ENCODE measurements at places on chromosomes 5 and 9.

- DNase-seq: no peak
Measured at GRCh38 chr5:119255571-119256356, 100.1 kb upstream of the TNFAIP8 start.

DNA sequence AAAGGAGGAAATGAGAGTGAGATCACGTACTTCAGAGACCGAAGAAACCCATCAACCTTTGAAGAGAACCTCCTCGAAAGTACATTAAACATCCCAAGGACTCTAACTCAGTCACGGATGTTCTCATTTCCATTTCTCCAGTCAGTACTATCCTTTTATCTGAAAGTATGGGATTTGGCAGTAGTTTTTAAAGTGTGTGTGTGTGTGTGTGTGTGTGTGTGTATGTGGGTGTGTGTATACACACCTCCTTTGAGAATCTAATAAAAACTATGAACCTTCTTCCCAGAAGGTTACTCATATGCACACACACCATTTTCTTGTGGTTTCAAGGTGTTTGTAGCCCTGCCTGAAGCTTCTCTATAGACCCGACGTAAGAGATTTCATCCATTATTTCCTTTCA lies 53.9 kb downstream of the PRDM6 start:
- DNase-seq: no peak

- no peak for DNase-seq
Measured at GRCh38 chr5:61468483-61468865, 136.4 kb downstream of the ZSWIM6 start.

DNA sequence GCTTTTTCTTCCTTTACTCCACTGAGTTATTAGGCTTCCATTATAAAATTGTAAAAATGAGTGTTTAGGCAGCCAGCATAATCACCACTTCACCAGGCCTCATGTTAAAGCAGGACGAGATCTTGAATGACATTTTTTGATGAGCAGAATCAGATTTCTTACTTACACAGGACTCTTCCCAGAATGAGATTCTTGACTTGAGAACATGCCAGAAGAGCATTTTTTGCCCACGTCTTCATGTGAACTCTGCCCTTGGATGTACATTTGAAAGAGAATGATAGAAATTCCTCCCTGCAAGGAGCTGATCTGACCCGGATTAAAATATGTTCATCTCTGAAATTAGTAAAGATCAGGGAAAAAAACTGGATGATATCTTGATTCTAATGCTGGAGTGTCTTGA lies 212.1 kb upstream of the ADRA1B start:
- DNase-seq: no peak

GRCh38 chr5:88951457-88951856 lies 68.5 kb upstream of the MEF2C start:
- DNase-seq: no peak

- peak; percentile 20 for DNase-seq
Measured at GRCh38 chr9:110048976-110049698, 158.8 kb downstream of the C9orf152 start.

GRCh38 chr5:131423056-131423455 lies 159.2 kb downstream of the CDC42SE2 start:
- DNase-seq: no peak

GRCh38 chr5:153425914-153426313 lies 64.6 kb upstream of the GRIA1 start:
- peak; percentile 9 for DNase-seq

GRCh38 chr5:177327539-177328522 lies 16.1 kb upstream of the MXD3 start:
- no peak for DNase-seq

- no peak for DNase-seq
Measured at GRCh38 chr5:45509371-45509770, 186.8 kb downstream of the HCN1 start.

GRCh38 chr5:42392917-42393316 lies 30.3 kb upstream of the GHR start:
- DNase-seq: no peak

- no peak for DNase-seq
Measured at GRCh38 chr9:72925126-72925789, 27.6 kb downstream of the ALDH1A1 start.

GRCh38 chr5:173314166-173314952 lies 13.9 kb downstream of the STC2 start:
- no peak for DNase-seq

DNA sequence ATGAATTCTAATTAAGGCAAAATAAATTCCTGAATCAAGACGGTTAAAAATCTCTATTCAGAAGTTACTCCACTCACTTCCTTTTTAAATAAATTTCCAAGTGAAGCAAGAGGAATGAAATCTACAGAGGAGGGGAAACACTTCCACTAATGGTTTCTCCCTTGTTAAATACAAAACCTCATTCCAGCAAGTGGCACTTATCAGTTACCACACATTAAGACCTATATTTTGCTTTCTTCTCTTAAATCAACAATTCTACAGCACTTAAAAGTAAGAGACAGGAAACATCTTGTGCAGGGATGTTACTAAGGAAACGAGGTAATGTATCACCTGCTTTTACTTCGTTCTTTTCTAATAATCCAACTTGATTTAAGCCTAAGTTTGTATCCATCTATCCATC lies 172.6 kb downstream of the RAPGEF6 start:
- DNase-seq: no peak

- no peak for DNase-seq
Measured at GRCh38 chr5:5353681-5354080, 68.8 kb upstream of the ICE1 start.

GRCh38 chr9:125190361-125190801 lies 778 bp upstream of the PPP6C start:
- peak; percentile 48 for DNase-seq

DNA sequence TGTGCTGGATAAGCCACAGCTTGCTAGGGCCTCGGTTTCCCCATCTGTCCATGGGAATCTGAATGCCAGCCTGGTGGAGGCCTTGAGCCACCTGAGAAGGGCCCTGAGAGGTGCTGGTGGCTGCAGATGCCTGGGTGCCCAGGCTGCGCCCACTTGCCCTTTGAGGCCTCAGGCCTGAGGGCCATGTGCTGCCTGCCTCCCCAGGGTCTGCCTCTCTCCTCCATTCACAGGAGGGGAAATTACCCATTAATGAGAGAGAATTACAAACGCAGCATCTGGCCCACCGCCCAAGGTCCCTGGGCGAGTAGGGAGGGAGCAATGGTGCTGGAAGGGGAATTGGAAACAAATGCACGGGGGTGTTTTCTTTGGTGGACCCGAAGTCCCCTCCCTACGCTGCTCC lies 59.6 kb downstream of the BARX1 start:
- no peak for DNase-seq

DNA sequence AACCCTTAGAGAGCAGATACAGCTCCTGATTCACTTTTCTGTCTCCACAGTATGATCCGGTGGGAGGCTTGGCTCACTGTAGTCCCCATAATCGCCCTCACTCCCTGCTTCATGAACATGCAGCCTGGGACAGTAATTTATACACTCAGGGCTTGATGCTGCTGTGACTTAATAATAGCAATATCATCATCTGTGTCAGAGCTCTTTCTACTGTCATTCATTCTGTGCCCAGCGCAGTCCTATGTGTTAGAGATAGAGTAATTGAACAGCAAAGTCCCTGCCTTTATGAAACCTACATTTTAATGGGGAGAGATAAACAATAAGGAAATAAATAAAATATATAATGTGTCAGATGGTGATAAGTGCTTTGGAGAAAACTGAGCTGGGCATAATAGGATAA lies 2.8 kb upstream of the HEMGN start:
- no peak for DNase-seq

- peak; percentile 25 for DNase-seq
Measured at GRCh38 chr9:92980085-92980745, 32.9 kb downstream of the FGD3 start.

DNA sequence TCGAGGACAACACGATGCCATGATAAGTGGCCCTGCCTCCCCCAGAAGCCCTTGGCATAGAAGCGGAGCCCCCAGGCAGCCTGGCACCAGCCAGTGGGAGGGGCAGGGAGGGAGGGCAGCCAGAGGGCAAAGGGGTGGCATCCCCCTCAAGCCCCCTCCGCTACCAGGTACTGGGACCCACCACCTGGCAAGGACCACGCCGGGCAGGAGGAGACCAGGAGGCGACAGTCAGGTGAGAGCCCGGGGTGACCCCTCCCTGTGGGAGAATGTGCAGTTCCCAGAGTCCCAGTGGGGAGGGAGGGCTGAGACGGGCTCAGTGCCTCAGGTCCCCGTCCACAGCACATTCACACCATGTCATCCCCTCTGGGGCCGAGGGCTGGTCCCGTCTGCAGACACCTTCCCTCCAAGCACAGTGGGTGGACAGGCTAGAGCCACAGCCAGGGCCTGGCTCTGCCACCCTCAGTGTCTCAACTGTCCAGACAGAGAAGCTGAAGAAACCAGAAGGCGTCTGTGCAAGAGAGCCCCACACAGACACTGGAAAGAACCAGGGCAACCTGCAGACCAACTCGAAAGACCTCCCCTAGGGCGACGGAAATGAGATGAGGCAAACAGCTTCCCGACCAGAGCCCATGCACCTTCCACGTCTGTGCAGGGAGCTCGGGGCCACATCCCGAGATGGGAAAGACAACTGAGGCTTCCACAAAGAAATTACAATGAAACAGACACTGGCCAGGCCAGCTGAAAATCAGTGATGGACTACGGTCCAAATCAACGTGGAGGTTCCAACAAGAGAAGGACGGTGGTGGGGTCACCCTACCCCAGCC lies 11.1 kb downstream of the BRD3 start:
- no peak for DNase-seq

DNA sequence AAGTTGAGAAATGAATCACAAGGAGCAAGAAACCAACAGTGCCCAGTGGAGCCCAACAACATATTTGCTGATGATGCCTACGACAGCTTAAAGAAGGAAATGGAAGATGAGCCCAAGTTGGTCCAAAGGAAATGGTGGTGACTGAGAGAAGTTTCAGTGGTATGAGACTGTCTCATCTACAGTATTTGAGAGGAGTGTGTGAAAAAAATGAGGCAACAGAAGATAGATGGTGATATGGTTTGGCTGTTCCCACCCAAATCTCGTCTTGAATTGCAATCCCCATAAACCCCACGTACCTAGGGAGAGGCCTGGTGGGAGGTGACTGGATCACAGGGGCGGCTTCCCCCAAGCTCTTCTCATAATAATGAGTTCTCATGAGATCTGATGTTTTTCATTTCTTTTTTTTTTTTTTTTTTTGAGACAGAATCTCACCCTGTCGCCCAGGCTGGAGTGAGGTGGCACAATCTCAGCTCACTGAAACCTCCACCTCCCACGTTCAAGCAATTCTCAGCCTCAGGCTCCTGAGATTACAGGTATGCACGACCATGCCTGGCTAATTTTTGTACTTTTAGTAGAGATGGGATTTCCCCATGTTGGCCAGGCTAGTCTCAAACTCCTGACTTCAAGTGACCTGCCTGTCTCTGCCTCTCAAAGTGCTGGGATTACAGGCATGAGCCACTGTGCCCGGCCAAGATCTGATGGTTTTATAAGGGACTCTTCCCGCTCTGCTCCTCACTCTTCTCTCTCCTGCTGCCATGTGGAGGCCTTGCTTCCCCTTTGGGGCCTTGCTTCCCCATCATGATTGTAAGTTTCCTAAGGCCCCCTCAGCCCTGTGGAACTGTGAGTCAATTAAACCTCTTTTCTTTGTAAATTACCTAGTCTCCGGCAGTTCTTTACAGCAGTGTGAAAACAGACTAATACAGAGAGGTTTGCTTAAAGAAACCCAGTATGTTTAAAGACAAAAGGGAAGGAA lies 30.2 kb downstream of the EFCAB9 start:
- DNase-seq: peak; percentile 84

GRCh38 chr5:20601678-20602100 lies 613.7 kb upstream of the CDH18 start:
- DNase-seq: no peak

- DNase-seq: peak; percentile 92
Measured at GRCh38 chr5:157858527-157859226, at the start of gene CLINT1. TSS of gene CLINT1 (minus strand) at chr5:157859145. CDS start at chr5:157858970, 175 bp downstream.

GRCh38 chr9:16864649-16865434 lies 5.6 kb downstream of the BNC2 start:
- DNase-seq: no peak

DNA sequence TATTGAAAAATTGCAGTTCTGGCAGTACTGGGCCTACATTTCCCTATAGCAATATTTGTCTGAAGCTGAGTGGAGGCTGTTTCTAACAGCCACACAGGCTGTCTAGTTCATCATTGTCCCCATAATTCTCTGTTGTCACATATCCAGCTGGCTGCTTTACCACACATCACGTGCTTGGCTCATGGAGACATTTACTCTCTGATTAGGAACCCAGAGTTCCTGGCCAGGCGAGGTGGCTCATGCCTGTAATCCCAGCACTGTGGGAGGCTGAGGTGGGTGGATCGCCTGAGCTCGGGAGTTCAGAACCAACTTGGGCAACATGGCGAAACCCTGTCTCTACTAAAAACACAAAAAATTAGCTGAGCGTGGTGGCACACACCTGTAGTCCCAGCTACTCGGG lies 81.4 kb downstream of the PGM5 start:
- no peak for DNase-seq

GRCh38 chr5:126508251-126508961 lies 85.2 kb downstream of the GRAMD2B start:
- DNase-seq: no peak

GRCh38 chr9:78046112-78046511 lies 14.5 kb upstream of the GNAQ start:
- DNase-seq: no peak

GRCh38 chr5:62603934-62604333 lies 25.3 kb downstream of the LRRC70 start:
- no peak for DNase-seq

- DNase-seq: no peak
Measured at GRCh38 chr5:92470770-92471169, 1087.7 kb upstream of the ARRDC3 start.
